CD4-positive, alpha-beta T cell treated with Interleukin-1 beta for 1 hour (primary cell): ENCODE measurements at places on chromosomes 4 and X.

- DNase-seq, result no peak
Observed at GRCh38 chr4:121073672-121074381, 1.5 kb upstream of the NDNF start.

DNA sequence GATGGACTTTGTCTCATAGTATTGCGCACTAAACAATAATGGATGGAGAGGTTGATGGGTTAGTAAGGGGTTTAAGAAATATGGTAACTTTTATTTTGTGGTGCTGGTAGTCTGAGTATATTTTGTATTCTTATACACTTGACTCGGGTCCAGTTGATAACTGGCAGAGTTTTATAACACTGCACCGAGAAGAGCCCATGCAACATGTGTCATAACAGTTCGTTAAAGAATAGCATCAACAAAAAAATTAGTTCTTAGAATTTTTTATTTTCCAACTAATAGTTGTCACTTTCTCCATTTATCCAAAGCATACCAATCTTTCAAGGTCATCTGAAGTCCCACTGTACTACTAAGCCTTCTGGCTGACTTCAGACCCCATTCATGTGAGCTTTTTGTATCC, 175.1 kb downstream of the SOWAHB start:
- DNase-seq, result no peak

- DNase-seq, result no peak
Observed at GRCh38 chr4:113300471-113300928, 251.0 kb downstream of the ANK2 start.

GRCh38 chrX:120664081-120664480, 34.2 kb upstream of the C1GALT1C1 start:
- DNase-seq, result no peak

- DNase-seq, result no peak
Observed at GRCh38 chr4:81963763-81964020, 410.1 kb downstream of the HNRNPD start.

DNA sequence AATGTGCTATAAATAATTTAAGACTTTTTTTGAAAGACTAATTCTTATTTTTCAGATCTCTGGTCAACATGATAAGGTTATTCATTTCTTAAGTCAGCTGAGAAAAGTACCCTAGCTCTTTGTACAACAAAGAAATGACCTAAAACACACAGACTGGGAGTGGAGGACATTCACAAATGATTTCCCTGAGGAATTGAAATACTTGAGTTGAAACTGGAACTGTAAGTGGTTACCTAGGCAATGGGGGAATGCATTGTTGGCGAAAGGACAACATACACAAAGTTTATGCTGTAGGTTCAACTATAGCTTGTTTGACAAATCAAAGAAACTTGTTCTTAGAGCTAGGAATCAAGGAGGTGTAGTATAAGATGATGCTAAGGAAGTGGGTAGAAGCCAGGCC, 915.5 kb downstream of the FAT4 start:
- no peak for DNase-seq

GRCh38 chrX:131818297-131818936, 204.7 kb upstream of the STK26 start:
- no peak for DNase-seq
